Brain pericyte (primary cell): ENCODE measurements at places on chromosomes 5 and 9.

- DNase-seq, result no peak
Observed at GRCh38 chr5:160521392-160521663, 99.7 kb downstream of the PTTG1 start.

GRCh38 chr5:91174396-91174795 is 208.7 kb downstream of the ARRDC3 start:
- DNase-seq, result no peak

- DNase-seq, result no peak
Observed at GRCh38 chr5:167207081-167207480, 1084.4 kb upstream of the WWC1 start.

DNA sequence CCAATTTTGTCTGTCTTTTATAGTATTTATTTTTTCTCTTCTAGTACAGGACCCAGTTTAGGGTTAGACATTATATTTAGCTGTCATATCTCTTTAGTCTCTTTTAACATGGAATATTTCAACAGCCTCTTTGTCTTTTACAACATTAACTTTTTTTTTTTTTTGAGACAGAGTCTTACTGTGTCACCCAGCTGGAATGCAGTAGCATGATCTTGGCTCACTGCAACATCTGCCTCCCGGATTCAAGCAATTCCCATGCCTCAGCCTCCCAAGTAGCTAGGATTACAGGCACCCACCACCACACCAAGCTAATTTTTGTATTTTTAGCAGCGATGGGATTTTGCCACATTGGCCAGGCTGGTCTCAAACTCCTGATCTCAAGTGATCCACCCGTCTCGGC is 90.1 kb downstream of the ADAMTS6 start:
- DNase-seq, result no peak

- no peak for DNase-seq
Observed at GRCh38 chr5:105617436-105618215, 2053.1 kb downstream of the EFNA5 start.
